ENCODE measurements at places on chromosomes 4 and X.

GRCh38 chrX:115650916-115651315 lies 89.9 kb downstream of the PLS3 start:
- DNase-seq, result peak; percentile 54

DNA sequence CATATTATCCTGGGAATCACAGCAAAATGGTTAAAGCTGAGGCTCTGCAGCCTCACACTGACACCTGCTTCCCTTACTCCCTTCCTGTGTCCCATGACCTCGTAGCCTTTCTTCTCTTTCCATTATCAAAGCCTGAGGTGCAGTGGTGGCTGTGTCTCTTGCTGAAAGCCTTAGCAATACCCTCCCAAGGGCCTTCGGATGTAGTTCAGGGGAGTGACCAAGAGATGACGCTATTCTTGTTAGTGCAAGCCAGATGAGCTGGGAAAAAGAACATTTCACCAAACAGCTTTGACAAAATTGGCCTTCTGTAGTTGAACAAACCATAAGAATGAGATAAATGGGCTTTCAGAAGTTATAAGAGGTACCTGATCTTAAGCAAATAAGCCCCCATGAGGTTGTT lies 31.6 kb downstream of the SMIM10L2A start:
- no peak for DNase-seq

DNA sequence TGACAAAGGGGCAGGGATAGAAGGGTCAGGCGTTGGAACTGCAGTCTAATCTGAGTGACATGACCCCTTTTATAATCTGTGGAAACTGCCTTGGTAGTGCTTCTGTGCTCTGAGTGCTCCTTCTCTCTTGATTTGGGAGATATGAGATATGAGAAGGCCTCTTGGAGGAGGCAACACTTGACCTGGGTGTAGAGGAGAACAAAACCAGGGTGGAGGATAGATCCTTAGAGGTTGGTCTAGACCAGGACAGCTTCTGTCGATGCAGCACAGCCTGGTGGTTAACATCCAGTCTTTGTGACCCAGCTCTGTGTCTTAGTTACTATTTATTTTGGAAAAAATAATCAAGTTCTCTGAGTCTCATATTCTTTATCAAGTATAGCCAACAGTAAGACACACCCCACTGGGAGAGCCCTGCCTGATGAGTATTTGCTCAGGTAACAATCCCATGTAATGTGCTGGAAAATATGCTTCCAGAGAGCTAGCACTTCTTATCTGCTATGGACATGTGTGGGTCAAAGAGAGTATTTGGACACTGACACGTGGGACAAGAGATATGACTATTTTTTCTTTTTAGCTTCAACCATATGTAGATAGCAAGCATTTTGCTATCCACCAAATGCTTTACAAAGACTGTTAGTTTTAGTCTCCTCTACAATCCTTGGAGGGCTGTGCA lies 9.1 kb downstream of the USP51 start:
- no peak for DNase-seq

DNA sequence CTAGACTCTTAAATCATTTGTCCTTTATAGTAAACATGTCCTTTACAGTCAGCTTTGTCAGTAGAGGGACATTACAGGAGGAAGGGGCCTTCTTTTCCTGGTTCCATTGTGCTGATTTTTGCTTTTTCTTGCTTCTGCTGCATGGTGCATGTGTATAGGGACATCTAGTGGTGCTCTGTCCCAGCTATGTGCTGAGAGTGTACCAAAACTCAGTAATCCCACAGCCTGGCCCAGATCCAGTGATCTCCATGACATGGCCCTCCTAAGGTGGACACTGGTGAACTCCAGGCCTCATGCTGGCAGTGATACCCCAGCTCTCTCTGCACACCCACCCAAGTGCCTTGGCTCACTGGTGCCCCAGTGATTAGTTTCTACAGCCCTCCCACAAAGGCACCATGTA lies 45.2 kb downstream of the MAGEB17 start:
- DNase-seq, result peak; percentile 38

GRCh38 chrX:115504167-115504566 lies 56.8 kb upstream of the PLS3 start:
- no peak for DNase-seq

DNA sequence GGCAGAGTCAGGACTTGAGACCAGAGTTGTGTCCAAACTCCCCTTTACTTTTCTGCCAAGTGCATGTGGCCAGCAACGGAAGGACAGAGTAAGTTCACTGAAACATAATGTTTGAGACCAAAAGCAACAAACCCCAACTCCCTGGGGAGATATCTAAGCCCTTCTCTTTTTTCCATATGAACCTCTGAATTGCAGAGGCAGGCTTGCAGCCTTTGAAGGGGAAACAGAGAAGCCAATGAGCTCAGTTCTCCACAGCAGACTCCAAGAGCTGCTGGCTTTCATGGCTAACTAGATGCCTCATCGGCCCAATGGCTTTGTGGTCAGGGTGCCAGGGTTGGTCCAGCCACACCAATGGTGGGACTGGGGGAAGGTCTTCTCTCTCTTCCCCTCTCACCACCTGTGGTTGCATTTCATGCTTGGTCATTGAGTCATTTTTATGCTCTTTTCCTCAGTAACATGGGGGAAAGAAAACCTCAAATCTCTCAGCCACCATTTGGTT lies 34.0 kb downstream of the STARD8 start:
- DNase-seq, result peak; percentile 86

DNA sequence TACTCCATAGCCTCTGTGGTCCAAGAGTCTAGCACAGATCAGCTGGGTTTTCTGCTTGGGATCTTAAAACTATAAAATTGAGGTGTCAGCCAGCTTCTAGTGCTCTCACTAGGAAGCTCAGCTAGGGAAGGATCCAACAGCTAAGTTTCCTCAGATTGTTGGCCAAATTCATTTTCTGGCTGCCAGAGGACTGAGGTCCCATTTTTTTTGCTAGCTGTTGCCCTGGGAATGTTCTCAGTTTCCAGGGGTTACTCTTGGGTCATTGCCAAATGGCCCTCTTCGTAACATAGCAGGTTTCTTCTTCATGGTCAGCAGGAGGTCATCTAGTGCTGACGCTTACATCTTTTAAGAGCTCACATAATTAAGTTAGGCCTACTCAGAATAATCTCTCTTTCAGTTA lies 2178.2 kb downstream of the ARAP2 start:
- no peak for DNase-seq

GRCh38 chrX:2416851-2417604 lies 83.7 kb downstream of the DHRSX start:
- DNase-seq, result peak; percentile 34

DNA sequence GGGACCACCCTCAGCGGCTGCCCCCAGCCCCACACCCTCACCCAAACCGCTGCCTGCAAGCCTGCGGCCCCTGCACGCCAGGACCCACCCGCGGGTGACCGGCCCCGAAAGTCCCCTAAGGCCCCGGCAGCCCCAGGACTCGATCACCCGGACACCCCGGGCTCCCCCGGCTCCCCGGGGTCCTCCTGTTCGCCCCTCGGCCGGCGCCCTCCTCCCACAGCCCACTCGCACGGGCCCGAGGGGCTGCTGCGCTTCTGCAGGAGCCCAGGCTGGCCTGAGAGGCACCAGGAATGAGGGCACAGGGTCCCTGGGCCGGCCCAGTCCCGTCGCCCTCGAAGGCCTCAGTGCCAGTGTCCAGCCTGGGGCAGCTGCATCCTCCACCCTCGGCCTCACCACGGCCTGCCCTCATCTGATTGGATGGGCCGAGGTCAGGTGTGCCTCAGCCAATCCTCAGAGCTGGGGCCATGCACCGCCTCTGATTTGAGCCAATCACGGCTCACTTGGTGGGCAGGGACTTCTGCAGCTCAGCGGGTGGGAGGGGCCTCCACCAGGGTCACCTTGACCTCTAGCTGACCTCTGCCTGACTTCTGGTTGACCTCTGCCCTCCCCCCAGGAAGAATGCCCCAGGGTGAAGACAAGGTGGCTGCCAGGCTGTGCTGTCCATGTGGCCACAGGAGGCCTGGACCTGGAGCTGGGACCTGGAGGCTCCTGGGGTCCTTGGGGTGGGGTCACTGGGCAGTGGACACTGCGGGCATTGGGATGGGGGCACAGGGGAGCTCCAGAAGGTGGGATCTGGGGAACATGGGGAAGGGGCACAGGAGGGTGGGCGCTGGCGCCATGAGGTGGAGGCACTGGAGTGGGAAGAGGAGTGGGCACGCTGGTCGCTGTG lies 97.6 kb upstream of the NKX1-1 start:
- DNase-seq, result no peak

GRCh38 chr4:74531963-74532794 lies 87.2 kb downstream of the AREG start:
- DNase-seq, result peak; percentile 83

GRCh38 chr4:65007841-65008439 lies 598.7 kb upstream of the TECRL start:
- peak; percentile 60 for DNase-seq

DNA sequence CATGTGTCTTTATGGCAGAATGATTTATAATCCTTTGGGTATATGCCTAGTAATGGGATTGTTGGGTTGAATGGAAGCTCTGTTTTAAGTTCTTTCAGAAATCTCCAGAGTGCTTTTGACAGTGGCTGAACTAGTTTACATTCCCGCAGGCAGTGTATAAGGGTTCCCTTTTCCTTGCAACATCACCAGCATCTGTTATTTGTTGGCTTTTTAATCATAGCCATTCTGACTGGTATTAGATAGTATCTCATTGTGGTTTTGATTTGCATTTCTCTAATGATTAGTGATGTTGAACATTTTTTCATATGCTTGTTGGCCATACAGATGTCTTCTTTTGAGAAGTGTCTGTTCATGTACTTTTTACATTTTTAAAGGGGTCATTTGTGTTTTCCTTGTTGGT lies 129.8 kb downstream of the TBCK start:
- DNase-seq, result no peak

GRCh38 chr4:106816496-106816895 lies 219.6 kb downstream of the DKK2 start:
- DNase-seq, result no peak

DNA sequence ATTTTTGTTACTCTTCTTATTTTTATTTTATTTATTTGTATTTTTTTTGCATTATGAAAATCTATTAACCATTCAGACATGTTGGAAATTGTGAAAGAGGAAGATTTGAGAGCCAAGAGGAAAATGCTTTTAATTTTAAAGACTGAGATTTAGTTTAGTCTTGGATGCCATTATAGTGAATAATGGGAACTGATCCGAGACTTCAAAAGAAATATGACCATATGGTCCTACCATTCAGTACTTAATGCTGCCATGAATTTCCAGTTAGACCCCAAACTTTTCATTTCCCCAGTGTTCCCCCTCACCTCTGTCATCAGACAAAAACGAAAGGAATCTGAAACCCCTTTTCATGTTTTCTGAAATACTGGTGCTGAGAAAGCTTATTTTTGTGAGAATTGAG lies 95.5 kb downstream of the TENM3 start:
- DNase-seq, result no peak

- DNase-seq, result peak; percentile 84
Observed at GRCh38 chr4:184825896-184826690, at the start of gene ACSL1. TSS of gene ACSL1 (minus strand) at chr4:184825968. CDS start at chr4:184803514, 22,454 bp downstream.

DNA sequence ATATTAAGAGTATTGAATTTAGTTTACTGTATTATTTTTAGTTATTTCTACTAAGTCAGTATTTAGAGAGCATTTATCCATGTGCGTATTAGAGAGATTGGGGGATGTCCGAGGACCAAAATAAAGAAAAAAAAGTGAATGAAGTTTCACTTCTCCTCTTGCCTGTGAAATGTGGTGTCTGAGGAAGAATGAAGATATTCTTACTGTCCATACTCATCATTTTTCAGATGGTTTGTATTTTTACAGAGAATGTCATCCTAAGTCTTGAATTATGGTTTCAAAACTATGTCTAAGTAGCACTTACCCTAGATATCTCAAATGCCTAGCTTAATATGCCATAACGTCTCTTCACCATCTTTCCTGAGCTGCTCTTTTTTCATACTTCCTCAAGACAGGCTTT lies 854.3 kb downstream of the C4orf33 start:
- no peak for DNase-seq

DNA sequence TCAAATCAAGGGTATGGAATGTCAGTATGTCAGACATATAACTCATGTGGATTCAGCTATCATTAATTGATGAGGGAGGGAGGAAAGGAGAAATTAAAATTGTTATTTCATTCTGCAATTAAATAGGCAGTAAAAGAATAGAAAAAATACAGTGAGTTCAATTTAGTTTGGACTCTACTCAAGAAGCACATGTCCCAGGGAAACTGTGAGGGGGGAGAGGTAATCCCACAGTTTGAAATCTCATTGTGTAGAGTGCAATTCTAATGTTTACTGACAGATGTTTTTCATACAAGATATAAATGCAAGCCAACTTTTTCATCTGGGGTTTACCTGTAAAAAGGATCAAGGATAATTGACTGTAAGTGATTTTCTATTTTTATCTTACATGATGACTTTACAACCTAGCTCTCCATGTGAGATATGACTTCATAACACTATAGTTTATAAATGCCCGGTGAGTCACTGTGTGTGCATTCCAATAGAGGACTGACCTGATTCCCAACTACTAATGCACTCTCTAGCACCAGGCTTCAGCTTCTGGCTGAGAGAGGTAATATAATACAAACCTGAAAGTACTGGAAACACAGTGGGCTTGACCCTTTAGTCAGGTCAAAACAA lies 35.2 kb upstream of the SCD5 start:
- DNase-seq, result peak; percentile 80

- DNase-seq, result peak; percentile 14
Observed at GRCh38 chrX:139971394-139971749, 6.1 kb upstream of the CXorf66 start.

DNA sequence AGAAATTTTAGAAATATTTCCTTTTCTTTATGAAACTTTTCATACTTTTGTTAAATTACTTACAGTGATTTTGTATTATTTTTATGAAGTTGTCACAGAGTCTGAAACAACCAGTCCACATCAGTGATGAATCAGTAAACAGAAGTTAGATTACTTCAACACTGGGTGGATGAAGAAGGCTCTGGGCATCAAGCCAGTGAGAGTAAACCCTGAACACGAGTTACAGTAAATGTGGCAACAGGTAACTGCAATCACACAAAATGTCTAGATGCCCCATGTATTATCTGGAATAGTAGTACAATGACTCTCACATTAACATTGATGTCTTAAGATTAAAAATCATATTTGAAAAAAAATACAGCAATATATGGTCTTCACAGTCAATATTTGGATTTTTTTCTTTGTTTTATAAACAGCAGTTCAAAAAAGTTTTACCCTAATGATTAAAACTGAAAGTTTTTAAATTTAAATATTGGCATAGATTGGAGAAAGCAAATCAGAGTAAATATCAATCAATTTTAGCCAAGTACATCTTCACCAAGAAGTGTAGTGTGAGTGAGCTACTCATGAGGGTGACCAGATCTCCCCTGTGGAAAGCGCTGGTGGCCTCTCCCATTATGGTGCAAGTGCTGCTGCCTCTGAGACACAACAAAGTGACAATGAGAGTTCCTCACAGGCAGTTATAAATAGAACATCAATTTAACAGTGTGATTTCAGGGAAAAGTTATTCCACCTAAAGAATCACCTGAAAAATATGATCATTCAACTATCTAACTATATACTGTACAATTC lies 63.2 kb upstream of the UGT2B7 start:
- peak; percentile 59 for DNase-seq

GRCh38 chrX:41009850-41010846 lies 75.1 kb upstream of the USP9X start:
- DNase-seq, result peak; percentile 79

Measured in kidney tubule cell (primary cell).